ENCODE measurements at places on chromosomes 11 and 22. TPM values are rescaled to one million over a fixed set of nuclear protein-coding genes. Genes with fewer than 3 reads are reported as not detected.

Gene POU2AF3
- total RNA-seq = 1.5 TPM

Gene MORC2
- total RNA-seq = 20.7 TPM

Gene SAA4
- total RNA-seq = 3.8 TPM

Gene VSIG2
- 20.9 TPM for total RNA-seq

GRCh38 chr11:44597358-44598012, 32.0 kb downstream of the CD82 start:
- no peaks in the 10 kb centered on the region for H3K36me3 ChIP-seq
- DNase-seq = no peak
- H3K4me1 ChIP-seq = peaks cover 87% of the 10 kb centered on the region
- H3K27ac ChIP-seq = peak overlapping the region; percentile 1
- no peak overlapping the region for H3K4me3 ChIP-seq

DNA sequence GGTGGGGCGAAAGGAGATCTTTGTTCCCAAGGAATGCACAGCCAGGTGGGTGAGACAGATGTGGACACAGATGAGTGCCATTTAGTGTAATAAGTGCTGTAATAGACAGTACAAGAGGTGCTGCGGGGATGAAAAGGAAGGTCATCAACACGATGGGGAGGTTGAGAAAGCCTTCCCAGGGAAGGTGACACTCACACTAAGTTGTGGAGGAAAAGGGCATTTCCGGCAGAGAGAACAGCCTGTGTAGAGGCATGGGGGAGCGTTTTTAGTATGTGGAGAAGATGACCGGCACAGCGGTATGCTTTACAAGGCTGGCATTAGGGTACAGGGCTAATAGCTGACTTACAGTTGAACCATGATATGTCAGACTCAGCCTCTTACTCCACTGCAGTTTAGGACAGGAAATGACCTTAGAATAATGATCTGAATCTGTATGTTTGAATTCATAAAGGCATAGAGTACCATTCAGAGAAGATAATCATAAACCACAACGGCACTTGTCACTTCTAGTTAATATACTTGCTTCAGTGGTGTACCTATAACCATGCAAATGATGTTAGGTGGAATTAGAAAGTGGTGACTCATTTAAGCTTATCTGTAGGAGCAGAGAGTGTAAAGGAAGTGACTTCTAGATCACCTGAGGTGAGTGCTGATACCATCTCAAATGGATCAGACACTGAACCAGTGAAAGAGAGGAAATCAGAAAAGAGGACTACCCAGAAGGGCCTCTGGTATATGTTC, 60.6 kb downstream of the FAM83F start:
- H3K27ac ChIP-seq = no peak overlapping the region
- DNase-seq = no peak
- no peaks in the 10 kb centered on the region for H3K27me3 ChIP-seq

DNA sequence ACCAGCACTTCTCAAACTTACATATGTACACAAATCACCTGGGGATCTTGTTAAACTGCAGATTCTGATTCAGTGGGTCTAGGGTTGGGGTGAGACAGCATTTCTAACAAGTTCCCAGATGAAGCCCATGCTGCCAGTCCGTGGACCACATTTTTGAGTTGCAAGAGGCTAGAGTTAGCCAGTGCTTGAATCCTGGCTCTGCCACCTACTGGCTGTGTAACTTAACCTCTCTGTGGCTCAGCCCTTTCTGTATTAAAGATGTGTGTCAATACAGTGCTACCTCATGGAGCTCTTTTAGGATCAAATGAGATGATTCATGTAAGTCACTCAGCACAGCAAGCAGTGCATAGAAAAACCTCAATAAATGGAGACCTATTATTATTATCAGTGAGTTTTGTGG, 90.2 kb upstream of the ISX start:
- H3K36me3 ChIP-seq = no peaks in the 10 kb centered on the region
- DNase-seq = no peak
- no peaks in the 10 kb centered on the region for H3K27me3 ChIP-seq
- no peaks in the 10 kb centered on the region for H3K4me1 ChIP-seq

DNA sequence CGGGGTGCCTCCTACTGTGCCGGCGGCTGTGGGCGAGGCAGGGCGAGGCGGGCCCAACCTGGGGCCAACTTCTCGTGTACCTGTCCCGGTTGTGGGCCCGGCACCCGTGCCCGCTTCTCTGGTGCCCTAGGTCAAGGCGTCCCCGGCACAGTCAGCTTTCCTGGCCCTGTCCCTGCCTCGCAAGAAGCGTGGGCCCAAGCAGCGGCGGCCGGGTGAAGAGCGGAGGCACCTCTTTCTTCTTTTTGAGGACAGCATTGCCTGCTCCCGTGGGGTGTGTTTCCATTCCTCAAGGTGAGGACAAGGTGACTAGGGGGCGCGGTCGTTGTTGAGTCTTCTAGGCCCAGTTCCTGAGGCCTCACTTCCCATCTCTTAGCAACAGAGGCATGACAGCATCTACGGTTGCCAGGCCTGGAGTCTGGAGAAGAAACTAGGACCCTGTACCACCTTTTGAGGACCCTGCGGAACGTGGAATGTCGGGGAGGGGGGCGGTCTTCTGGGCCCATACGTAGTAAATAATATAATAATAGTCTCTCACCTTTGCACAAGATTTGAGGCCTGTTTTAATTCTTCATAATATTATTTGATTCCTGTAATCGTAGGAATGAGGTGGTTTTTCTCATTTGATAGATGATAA, 418 bp downstream of the ACO2 start:
- H3K36me3 ChIP-seq = peaks cover 20% of the 10 kb centered on the region
- peak overlapping the region; percentile 100 for H3K4me3 ChIP-seq
- H3K27ac ChIP-seq = peak overlapping the region; percentile 83
- no peak for DNase-seq
- H3K4me1 ChIP-seq = peaks cover 15% of the 10 kb centered on the region
